ENCODE measurements at places on chromosomes 5 and 9. TPM values are rescaled to one million over a fixed set of nuclear protein-coding genes. Genes with fewer than 3 reads are reported as not detected.

The CTSV gene
- 0.20 TPM for total RNA-seq

The TLX3 gene
- total RNA-seq: not detected

The POLR3G gene
- 3.7 TPM for total RNA-seq

The DCTN3 gene
- total RNA-seq: 71.5 TPM

The ASB6 gene
- 9.6 TPM for total RNA-seq

The ZNF618 gene
- total RNA-seq: 8.1 TPM

The ADAMTSL2 gene
- total RNA-seq: under 0.01 TPM

Measured in lung microvascular endothelial cell (primary cell).